Trophoblast cell (in vitro differentiated cells and primary cell): ENCODE measurements at places on chromosomes 1 and 21.

- no peak for DNase-seq
Measured at GRCh38 chr21:25836396-25836795, 101.6 kb downstream of the GABPA start.

GRCh38 chr1:27428316-27429028 lies 36.0 kb downstream of the GPR3 start:
- peak; percentile 43 for DNase-seq

GRCh38 chr1:30133414-30134055 lies 589.9 kb downstream of the MATN1 start:
- no peak for DNase-seq

- DNase-seq: no peak
Measured at GRCh38 chr1:33986390-33987095, 122.7 kb downstream of the HMGB4 start.

DNA sequence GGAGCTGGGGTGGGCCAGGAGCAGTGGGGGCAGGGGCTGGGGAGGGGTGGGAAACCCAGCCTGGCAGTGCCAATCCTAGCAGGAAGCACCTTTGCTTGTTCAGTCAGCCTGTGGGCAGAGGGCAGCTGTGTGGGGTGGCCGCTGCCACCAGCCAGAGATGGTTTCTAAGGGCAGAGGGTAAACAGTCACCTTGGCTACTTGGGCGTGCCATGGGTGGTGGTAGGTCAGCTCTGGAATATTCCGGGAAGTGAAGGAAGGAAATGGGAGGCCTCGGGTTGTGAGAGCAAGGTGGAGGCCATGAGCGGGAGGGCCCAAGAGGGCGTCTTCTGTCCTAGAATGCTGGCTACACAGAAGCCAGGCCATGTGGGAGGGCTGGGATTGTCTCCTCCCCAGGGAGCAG lies 20.7 kb upstream of the WNT4 start:
- DNase-seq: peak; percentile 62

- no peak for DNase-seq
Measured at GRCh38 chr1:208614610-208615009, 370.4 kb upstream of the PLXNA2 start.

DNA sequence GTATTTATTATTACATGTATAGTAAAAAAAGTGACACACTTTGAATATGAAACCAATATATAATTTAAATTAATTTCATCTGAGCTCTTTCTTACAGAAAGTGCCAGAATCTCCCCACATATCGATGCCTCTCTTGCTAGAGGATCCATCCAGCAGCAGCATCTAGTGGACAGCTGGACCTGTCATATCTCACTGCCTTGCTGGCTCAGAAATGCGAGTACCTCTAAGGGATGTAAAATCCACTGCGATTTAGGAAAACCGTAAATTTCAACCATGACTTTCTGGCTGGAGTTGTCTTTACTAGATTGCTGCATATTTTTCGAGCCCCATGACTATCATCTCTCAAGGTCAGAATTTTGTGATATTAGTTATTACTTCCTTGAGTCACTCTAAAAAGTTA lies 333.8 kb downstream of the NEGR1 start:
- DNase-seq: no peak

DNA sequence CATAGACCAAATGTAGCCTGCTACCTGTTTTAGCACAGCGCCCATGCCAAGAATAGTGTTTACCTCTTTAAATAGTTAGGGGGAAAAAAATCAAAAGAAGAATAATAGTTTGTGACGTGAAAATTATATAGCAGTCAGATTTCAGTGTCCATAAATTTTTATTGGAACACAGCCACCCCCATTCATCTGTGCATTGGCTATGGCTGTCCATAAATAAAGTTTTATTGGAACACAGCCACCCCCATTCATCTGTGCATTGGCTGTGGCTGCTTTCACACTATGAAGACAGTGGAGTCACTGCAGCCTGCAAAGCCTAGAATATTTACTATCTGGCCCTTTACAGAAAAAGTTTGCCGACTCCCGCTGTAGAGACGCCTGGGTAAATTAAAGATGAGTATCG lies 20.9 kb downstream of the EPHX1 start:
- no peak for DNase-seq
